CD4-positive, alpha-beta T cell treated with Interferon gamma for 1 hour (primary cell): ENCODE measurements at places on chromosomes 2 and 18.

- no peak for DNase-seq
Observed at GRCh38 chr2:162433491-162433890, 89.6 kb downstream of the GCA start.

GRCh38 chr18:39839782-39840181, 2115.3 kb upstream of the PIK3C3 start:
- DNase-seq: no peak

DNA sequence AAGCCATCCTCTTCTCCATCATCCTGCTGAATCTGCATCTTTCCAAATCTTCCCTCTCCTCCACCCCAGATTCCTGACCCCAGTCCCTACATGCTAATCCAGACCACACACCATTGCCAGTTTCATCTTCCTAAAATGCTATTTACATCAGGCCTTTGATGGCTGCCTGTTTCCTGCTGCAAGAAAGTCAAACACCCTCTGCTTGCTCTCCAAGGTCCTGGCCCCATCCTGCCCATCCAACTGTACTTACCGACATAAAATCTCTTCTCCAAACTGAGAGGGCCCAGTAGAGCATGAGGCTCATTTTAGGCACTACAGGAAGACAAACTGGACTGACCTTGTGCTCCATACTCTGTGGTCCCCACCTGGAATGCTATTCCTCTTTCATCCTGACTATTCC, 19.0 kb downstream of the ALK start:
- no peak for DNase-seq

DNA sequence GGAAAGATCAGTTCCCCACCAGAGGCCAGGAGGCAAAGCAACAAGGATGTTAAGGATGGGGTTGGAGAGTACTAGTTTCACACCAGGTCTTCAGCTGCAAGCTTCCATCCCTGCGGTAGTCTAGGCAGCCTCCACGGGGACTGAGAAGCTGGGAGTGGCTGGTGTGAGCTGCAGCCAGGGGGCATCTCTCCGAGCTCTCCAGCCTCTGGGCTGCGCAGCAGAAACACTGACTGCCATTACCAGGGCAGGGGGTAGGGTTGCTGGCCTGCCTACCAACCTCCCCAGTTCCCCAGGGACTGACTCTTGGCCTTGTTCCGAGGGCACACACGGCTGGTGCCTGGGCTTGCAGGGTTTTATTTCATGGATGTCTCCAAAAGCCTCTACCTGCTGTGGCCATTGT, 15.9 kb downstream of the GATA6 start:
- DNase-seq: no peak

DNA sequence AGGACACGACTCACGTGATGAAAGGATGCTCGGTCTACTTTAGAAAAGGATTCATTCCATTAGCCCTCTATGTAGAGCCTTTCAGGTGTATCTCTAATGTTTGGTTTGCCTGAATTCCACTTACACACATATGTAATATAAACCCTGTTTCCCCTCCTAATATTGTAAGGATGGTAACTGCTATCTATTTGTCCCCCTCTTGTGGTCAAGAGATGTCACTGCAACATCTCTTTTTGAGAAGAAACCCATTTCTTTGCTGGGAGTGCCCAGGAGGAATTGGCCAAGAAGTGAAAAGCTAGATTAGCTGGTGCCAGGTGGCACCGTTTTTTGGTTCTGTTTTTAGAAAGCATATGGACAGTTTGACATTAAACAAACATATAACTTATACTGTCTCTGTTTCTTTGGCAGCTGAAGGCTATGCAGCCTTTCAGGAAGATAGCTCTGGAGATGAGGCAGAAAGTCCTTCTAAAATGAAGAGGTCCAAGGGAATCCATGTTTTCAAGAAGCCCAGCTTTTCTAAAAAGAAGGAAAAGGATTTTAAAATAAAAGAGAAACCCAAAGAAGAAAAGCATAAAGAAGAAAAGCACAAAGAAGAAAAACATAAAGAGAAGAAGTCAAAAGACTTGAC, 41.2 kb downstream of the RALBP1 start:
- no peak for DNase-seq

- DNase-seq: no peak
Observed at GRCh38 chr18:7924616-7925015, 357.5 kb downstream of the PTPRM start.

- no peak for DNase-seq
Observed at GRCh38 chr2:191688934-191689695, 11.2 kb downstream of the NABP1 start.
